ENCODE measurements at places on chromosomes 4 and X.

GRCh38 chr4:175369087-175369486 lies 443.0 kb downstream of the GPM6A start:
- no peak for DNase-seq

GRCh38 chr4:154822775-154823174 lies 41.7 kb downstream of the RBM46 start:
- DNase-seq: no peak

DNA sequence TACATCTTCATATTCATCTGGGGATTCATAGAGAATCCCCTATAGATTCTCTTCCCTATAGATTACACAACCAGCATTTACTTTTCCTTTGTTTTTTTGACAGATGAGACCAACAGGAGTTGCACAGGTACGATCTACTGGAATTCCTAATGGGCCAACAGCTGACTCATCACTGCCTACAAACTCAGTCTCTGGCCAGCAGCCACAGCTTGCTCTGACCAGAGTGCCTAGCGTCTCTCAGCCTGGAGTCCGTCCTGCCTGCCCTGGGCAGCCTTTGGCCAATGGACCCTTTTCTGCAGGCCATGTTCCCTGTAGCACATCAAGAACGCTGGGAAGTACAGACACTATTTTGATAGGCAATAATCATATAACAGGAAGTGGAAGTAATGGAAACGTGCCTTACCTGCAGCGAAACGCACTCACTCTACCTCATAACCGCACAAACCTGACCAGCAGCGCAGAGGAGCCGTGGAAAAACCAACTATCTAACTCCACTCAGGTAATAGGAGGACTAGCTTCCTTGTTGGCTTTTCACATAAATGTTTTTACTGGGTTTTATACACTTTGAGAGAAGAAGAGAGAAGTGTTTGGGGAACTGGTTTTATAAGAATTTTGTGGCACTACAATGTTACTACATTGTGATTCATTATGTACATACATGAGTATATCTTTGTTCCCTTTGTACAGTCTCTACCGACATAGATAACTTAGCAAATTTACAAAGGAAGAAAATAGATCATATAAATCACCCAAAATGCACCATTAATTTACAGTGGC lies 137.2 kb downstream of the DIPK2B start:
- no peak for DNase-seq

- no peak for DNase-seq
These were observed 550.3 kb upstream of the CPEB2 start for GRCh38 chr4:14452001-14452400.

GRCh38 chr4:105895583-105896460 lies 551 bp downstream of the NPNT start:
- DNase-seq: no peak

DNA sequence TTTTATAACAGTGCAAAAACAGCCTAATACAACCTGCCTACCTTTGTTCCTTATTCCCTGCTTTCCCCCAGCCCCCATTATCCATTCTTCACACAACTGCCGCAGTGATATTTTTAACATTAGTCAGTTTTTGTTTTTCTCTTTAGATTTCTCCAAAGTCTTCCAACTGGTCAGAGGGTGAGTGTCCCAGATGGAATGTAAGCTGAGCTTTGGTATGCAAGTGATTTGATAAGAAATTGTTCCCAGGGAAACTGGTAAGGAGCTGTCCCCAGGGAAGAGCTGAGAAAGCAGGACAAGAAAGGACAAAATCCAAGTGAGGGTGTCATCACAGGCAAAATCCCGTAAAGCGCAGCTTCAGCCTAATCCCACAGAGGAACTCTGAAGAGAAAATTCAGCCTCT lies 475.5 kb upstream of the ADGRL3 start:
- DNase-seq: no peak

GRCh38 chrX:78322863-78323262 lies 4.5 kb downstream of the CYSLTR1 start:
- no peak for DNase-seq

DNA sequence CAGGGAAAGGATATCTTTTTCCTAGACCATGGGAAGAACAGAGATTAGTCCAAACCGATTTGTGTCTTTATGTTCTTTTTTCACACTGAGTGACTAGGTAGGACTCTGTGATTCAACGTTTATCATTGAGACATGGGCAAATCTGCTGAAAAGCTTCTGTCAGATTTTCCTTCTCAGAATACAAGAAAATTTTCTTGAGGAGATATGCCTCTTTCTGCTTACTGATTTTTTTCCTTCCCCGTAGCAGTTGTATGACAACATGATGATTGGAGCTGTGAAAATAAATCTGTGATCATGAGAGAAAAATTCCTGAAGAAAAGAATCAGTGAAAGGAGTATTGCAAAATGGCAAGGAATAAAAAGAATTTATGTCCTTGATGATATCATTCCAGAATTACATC lies 130.6 kb upstream of the FAT4 start:
- DNase-seq: no peak

GRCh38 chr4:53061091-53061850 lies 199.2 kb downstream of the RASL11B start:
- no peak for DNase-seq

GRCh38 chr4:128516301-128516969 lies 228.8 kb upstream of the PGRMC2 start:
- DNase-seq: no peak

DNA sequence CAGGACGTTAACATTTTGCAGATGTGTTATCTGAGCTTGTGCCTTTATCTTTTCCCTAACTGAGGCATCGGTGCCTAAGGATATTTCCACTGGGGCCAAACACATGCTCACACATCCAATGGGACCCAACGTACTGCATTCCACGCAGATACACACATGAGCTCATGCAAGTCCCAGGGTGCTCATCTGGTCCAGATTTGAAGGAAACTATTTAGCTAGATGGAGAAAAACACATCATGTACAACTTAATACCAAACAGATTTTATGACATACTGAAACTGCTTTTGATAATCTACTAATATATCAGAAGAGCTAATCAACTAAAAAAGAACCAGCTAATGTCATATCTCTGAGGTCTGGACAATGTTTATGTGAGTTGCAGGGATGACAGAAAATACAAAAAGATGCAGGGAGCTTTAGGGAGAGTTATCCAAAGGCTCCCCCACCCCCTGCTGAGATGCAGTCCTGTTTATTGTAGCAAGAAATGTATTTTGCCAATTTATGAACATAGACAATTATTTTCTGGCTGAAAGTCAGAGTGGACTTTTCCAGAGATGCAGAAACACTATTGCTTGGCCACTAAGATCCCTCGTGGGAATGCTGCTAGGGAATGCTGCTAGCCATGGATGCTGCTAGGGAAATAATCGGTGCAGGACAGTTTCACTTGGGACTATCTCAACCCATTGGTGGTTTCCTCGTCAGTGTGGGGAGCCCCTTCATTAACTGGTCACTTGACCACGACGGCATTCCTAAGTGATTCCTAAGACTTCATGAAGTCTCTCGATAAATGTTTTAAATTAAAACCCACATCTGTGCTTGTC lies 172.8 kb downstream of the SMIM20 start:
- no peak for DNase-seq

DNA sequence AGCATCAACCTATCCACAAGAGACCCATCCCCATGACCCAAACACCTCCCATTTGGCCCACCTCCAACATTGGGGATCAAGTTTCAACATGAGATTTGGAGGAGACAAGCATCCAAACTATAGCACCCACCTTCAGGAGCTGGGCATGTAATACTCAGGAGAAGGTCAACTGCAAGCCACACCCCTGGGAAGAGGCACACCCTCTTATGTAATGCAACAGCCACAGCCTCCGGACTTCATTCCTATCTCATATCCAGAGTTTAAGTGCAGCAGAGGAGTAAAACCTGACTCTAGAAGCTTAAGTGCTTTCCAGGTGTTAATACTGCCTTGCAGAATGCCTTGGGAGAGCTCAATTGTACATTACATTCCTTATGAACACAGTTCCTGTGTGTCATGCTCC lies 197.4 kb downstream of the PTTG2 start:
- no peak for DNase-seq

GRCh38 chrX:132497432-132497831 lies 8.6 kb upstream of the MBNL3 start:
- DNase-seq: no peak

GRCh38 chr4:152735396-152735859 lies 44.1 kb downstream of the TIGD4 start:
- peak; percentile 40 for DNase-seq

DNA sequence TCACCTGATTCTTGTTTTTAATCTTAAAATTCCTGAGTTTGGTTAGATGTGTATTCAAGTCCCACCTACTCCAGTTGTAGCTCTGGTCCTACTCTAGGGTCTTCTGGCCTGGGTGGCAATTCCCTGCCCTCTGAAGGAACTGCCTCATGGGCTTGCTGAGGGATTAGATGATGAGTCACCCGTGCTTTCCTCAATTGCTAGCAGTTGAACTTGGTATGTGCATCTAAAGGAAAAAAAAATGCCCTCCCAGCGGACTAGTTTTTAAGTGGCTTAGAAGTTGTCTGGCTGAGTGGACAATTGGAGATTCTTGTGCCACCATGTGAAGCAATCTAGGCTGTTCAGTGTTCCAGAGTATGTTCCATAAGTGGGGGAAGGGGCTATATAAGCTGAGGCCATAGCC lies 127.0 kb downstream of the CCNG2 start:
- DNase-seq: no peak

- DNase-seq: no peak
These were observed 89.5 kb downstream of the UGT8 start for GRCh38 chr4:114688059-114688458.

DNA sequence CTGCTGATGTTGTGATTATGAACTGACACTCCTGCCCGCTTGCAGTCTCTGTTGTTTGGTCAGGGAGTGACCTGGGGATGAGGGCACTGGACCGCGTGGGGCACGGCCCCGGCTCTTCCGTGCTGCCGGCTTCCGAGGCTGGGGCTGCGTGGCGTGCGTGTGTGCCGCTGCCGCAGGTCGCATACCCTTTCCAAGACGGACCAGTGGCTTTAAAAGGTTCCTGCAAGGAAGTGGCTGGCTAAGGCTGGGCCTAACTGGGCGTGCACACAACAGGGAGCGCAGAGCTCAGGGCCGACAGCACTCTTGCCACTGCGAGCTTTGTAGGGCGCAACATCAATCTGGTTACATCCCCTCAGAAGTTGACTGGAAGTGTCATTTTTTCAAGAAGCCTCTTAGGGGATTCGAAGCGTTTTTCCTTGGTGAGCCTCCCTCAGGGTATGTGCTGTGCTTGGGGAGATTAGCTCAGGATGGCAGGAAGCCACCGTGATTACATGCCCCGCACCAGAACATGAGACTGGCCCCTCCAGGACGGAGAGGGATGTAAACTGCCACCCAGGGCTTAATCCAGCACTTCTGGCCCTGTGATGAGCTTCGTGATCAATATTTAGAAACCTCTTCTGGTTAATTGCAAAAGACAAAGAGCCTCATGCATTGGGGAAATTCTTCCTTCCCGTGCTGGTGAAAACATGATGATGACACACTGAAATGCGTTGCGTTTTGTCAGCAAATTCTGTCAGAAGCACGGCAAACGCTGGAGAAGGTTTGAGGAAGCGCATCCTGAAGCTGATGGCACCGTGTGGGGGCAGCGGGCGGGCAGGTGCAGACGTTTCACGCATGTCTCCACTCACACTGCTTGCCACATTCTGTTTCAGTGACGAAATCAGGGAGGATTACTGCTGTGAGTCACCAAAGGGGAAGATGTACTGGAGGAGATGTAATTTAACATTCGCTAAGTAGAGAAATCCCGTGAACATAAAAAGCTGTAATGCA lies 11.1 kb downstream of the MAEA start:
- peak; percentile 33 for DNase-seq

GRCh38 chrX:141632124-141632523 lies 42.6 kb downstream of the SPANXA2 start:
- no peak for DNase-seq

DNA sequence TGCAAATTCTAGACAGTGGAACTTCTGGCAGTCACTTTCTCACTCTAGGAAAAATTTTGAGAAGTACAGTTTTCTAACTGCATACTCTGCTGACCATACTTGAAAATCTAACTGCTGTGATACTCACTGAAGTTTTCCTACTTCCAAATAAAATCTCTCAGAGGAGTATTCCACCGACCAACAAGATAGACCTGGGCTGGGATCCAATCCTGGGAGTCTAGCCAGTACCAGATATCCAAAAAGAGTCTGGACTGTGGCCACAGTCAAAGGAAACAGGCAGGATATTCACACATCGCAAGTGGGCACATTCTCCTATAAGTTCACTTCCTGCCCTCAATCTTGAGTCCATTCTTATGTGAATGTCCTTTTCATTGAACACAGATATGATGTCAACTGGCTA lies 1138.7 kb upstream of the PCDH7 start:
- DNase-seq: no peak

GRCh38 chr4:187962926-187963325 lies 32.6 kb upstream of the ZFP42 start:
- no peak for DNase-seq

- peak; percentile 36 for DNase-seq
These were observed 16.2 kb downstream of the MAEA start for GRCh38 chr4:1305781-1306455.

DNA sequence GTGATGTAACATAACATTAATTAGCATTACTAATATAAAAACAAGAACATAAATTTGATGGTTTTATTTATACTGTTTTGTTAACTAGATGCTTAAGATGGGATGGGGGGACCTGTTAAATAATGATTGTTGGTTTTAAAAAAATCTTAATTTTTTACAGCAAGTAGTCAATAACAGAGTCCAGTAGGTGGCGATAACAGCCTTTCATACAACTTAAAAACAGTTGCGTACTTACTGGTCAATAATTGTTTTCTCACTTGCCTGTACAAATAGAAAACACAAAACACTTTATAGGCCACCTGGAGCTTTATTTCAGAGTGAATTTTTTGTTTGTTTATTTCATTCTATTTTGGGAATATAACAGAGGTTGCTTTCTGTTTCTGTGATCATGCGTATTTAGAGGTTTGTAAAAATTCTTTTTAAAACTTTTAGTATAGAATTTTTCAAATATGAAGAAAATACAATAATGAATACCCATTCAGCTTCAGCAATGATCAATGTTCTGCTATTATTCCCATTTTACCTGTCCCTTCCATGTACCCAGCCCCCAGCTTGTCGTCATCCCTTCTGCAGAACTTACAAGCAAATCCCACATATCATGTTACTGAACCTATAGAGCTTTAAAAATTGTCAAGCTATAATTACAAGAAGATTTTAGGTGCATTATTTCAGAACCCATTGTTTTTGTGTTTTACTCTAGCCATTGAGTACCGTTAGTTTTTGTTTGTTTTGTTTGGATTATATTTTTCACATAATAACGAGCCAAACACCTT lies 97.1 kb downstream of the MRPL1 start:
- peak; percentile 26 for DNase-seq

DNA sequence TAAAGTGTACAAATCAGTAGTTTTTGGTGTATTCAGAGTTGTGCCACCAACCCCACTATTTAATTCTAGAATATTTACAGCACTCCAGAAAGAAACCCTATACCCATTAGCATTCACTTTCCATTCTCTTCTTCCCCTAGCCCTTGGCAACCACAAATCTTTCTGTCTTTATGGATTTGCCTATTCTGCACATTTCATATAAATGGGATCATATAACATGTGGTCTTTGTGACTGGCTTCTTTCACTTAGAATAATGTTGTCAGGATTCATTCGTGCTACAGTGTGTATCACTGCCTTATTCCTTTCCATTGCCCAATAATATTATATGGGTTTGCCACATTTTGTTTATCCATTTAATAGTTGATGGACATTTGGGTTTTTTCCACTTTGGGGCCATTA lies 32.2 kb downstream of the SGMS2 start:
- no peak for DNase-seq
